ENCODE measurements at places on chromosomes 4 and X.

DNA sequence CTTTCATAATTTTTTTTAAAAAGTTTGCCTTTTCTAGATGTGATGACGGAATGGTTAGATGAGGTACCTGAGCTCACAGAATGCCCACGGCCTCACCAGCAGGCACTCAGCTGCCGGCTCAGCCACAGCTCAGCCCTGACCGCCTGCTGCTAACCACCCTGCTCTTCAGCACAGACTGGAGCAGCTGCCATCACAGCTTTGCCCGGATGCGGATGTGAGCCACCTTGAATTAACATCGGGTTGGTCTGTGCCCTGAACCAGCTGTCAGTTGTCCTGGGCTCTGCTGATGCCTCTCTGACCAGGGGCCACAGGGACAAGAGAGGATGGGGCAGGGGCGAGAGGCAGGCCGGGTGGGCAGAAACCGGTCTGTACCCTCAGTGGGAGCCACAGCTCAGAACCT is 93.3 kb downstream of the HMX1 start:
- DNase-seq = no peak

DNA sequence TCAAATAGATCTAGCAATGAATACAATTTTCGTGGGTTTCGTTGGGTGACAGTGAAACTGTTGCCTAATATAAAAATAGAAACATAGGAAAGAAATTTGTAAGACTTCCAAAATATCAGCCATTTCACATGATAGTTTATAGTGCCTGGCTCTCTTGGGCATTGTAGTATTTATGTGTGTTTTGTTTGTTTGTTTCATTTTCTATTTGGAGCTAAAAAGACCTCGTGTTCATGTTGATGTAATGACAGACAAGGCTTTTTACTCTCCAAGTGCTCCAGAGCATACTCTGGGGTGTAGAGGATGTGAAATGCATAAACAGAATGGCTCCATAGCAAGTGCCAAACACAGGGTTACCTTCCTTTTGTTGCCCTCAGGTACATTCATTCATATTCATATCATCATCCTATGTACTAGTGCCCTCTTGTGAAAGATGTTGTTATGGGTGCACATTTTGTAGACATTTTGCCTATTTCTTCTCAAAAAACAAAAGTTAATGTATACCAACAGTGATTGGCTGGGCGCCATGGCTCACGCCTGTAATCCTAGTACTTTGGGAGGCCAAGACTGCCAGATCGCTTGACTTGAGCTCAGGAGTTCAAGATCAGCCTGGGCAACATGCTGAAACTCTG is 100.7 kb upstream of the AMOT start:
- no peak for DNase-seq

DNA sequence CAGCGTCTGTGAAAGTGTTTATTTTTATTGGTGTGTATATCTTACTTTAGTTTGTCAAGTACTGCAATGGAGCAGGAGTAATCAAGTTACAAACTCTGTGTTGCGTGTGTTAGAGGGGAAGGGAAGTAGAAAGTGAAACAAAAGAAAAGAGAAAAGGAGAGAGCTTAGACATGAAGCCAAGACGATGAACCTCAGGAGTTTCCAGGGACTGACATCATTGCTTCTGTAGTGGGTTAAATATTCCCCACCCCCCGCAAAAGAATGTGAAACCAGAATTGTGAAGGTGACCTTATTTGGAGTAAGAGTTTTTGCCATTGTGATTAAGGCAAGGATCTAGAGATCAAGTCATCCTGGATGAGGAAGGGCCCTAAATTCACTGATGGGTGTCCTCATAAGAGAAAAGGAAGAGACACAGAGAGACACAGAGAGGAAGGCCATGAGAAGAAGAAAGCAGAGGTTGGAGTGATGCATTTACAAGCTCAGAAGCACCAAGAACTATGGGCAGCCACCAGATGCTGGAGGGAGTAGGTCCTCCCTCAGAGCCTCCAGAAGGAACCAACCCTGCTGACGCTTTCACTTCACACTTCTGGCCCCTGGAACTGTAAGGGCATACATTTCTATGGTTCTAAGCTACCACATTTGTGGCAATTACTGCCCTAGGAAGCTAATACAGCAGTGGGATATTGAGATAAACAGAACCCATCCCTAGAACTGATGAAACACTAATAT is 173.6 kb upstream of the SFRP2 start:
- DNase-seq = no peak

DNA sequence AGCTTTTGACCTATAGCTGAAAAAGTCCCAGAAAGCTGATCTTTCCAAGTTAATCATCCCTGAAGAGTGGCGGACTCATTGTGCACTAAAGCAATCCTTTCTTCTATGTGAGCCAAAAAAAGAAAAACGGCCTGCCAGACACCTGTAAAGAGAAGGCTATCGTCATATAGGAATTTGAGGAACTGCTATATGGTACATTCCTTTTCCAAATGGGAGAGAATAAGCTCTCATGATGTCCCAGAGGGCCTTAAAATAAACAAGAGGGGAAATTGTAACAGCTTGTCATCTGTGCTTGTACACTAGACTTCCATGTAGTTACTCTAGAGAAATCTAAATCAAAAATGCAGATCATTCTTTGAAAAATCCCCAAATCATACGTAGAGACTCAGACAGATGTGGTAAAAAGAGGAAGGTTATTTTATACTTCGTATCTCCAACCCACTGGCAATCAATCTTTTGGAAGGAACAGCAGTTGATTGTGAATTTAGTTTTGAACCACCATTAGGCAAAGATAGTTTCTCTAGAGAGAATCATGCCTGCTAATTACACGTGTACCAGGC is 26.1 kb downstream of the GPR174 start:
- no peak for DNase-seq

- no peak for DNase-seq
Measured at GRCh38 chr4:10160281-10160856, 43.8 kb upstream of the WDR1 start.

- DNase-seq = no peak
Measured at GRCh38 chrX:115174548-115174947, 14.7 kb upstream of the RBMXL3 start.

DNA sequence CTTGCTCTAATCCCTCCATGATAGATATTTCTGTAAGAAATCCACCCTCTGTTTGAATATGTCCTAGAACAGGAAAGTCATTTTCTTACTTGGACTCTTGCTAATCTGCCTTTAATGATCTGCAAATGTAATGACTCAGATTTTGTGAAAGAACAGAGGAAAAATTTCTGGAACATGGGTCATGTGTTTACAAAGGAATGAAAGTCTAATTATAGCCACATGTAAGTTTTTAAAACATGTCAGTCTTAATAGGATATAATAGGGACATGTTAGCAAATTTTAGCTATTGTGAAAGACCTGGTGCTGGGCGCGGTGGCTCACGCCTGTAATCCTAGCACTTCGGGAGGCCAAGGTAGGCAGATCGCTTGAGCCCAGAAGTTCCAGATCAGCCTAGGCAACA is 47.6 kb downstream of the GRK4 start:
- DNase-seq = no peak

GRCh38 chrX:116317409-116317808 is 119.0 kb upstream of the SLC6A14 start:
- no peak for DNase-seq

DNA sequence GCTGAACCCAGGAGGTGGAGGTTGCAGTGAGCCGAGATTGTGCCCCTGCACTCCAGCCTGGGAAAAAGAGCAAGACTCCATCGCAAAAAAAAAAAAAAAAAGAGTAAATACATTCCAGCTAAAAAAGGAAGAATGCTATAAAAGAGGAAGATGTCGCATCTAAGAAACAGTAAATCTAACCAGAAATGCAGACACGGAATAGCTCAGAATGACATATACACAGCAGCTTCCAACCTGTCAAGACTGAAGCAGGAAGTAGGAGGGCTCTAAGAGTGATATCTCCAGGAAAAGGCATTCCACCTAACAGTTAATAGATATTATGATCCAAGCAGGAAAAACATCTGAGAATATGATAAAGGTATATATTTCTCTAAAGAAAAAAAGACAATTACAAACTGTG is 16.0 kb downstream of the CLOCK start:
- no peak for DNase-seq

GRCh38 chr4:176569301-176569700 is 223.4 kb downstream of the VEGFC start:
- no peak for DNase-seq

DNA sequence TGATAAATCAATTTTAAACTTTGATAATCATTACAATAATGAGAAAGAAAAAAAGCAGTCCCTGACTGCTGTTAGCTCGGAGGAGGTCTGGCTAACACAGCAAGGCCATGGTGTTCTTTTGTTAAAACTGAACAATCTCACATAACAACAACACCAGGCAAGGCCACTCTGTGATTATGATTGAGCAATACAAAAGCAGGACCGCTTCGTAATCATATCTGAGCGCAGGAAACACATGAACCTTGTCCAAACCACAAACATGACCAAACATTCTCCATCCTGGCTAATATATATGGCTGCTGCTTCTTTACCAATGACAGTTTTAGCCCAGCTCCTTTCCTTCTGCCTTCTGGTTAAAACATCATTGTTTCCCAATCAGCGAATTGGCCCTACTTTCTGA is 76.8 kb upstream of the DDX53 start:
- no peak for DNase-seq

GRCh38 chr4:114343015-114343414 is 255.6 kb upstream of the UGT8 start:
- no peak for DNase-seq

DNA sequence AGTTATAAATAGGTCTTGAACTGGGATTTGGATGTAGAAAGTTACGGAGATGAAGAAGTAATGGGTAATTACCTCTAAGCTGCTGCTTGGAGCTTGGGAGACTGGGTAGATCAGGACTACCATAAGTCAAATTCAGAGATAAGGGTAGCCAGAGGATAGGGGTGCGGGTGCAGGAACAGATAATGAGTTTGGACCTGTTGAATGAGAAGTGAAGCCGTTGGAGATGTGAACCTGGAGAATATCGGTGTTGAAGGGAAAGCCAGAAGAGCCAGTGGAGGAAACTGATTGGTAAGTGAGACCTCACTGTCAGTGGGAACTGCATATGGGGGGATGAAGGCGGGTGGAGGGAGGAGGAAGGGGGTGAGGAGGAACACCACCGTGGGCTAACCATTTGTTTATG is 618 bp upstream of the FOXO4 start:
- DNase-seq = no peak

DNA sequence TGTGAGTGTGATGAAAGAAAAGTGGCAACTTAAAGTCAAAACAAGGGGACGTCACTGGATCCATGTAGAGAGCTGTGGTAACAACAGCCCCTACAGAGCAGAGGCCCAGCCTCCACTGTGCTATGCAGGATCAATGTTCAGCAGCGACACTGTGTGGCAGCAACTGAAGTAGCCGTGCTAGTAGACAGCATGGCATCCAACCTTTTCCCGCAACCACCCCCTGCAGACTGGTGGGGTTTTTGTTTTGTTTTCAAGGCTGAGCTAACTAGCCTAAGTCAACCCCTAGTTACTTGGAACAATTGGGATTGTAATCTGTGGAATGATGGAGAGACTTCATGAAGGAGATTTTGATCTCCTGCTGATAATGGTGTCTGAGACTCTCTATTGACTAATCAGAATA is 44.4 kb upstream of the PPARGC1A start:
- DNase-seq = no peak

DNA sequence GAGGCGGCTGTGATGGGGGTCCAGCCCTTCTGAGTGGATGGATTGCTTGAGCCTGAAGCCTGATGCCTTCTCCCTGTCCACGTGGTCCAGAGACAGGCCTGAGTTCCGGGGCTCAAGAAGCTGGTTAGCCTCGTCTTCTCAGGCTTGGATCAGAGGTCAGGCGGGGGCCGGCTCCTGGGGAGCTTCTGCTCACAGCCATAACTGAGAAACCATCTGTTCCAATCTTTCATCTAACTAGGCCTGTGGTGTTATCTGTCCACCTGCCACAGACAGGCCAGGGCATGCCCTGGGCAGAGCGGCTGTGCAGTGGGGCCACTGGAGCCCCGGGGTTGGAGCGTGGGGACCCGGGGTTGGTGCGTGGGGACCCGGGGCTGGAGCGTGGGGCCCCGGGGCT is 63.1 kb downstream of the SORCS2 start:
- DNase-seq = no peak

DNA sequence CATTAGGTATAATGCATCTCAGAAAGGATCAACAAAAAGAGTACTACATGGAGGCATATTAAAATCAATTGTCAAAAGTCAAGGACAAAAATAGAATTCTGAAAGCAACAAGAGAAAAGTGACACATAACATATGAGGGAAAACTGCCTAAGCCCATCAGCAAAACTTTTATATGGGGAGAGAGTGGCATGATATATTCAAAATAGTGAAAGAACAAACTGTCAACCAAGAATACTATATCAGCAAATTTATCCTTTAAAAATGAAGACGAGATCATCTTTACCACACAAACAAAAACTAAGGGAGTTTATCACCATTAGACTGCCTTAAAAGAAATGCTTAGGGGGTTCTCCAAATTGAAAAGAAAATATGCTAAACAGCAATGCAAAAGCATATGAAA is 86.4 kb upstream of the CHRDL1 start:
- no peak for DNase-seq

- DNase-seq = no peak
Measured at GRCh38 chr4:67500373-67500772, 44.9 kb downstream of the CENPC start.

DNA sequence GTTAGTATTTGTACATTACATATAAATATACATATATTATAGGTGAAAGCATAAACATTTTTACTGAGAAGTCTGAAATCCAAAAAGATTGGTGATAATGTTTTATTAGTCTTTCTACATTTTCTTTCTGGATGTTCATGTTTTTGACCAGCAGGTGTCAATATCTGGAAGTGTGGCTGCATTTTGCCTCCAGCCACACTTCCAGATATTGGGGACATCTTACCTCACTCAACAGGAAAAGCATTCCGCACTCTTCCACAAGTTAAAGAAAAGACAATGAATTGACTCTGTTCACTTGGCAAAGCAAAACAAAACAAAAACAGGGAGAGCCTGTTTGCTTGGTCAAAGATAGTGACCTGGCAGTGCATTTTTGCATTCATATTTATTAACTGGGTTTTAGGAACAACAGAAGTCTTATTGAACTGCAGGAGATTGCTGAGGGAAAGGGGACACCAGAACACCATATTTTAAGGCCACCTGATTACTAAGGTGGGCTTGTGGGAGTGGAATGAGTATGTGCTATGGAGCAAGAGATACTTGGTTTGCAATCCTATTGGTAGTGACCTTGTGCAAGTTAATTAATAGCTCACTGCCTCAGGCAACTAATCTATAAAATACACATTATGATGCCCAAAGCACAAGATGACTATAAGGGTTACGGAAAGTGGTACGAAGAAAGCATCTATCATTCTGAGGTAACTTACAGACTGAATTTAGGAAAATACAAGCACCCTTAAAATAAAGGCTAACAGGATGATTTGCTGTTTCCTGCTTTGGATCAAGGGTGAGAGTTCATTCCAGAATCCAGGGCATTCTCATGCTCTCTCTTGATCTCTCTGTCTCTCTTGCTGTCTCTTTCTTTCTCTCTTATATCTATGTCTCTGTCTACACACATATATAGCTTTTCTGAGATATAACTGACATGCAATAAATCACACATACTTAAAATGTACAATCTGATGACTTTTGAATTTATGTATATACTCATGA is 389.9 kb upstream of the EMCN start:
- DNase-seq = no peak

- no peak for DNase-seq
Measured at GRCh38 chr4:67779631-67780030, 25.4 kb upstream of the GNRHR start.

- DNase-seq = no peak
Measured at GRCh38 chrX:109728173-109728535, 4.9 kb downstream of the ACSL4 start.

Data from cortex of kidney (tissue), 1 donor.